Activated naive CD8-positive, alpha-beta T cell treated with anti-CD3 and anti-CD28 coated beads, Interleukin-2, amount 50 U/mL, for 16 hours (primary cell): ENCODE measurements at places on chromosomes 6 and 20.

DNA sequence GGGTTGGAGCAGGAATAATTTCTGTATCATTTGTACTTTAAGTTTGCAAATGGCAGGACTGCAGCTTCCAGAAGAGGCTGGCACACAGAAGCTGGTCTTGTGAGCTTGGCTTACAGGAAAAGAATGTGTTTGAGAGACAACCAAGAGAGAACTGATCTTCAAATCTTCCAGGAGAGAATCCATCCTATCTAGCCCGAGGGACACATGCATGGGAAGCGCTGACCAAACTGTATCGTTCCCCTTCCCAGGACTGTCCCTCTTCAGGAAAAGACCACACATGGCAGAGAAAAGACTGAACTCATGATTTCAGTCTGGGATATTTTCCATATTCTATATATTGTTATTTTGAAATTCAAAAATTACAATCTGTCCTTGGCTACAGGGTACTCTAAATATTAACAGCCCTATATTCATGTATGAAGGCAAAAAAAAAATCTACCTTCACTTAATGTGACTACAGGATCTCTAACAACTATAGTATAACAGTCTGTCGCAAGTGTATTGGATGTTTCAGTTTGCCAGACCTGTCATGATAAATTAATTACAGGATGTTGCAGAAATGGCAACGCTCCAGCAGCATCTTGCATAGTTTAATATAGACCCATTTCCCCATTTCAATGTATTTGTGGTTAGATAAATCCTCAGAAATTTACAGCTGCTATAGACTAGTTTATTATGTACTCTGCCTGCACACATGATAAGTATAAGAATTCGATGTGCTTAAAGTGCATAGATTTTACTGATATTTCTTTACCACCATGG, 99.4 kb downstream of the MYB start:
- DNase-seq, result no peak

DNA sequence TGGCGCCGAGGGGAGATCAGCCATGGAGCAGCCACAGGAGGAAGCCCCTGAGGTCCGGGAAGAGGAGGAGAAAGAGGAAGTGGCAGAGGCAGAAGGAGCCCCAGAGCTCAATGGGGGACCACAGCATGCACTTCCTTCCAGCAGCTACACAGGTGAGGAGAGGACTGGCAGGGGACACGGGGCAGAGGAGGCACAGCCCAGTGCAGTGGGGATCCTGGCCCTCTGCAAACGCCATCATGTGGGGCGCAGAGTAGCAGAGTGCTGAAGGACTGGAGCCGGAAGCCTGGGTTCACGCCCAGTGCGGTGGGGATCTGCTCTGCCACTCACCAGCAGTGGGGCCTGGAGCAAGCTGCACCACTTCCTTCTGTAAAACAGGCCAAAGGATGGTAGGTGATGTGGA, 41.1 kb upstream of the FANCE start:
- DNase-seq, result no peak

GRCh38 chr20:49569411-49570115, 1.6 kb upstream of the PTGIS start:
- no peak for DNase-seq

- DNase-seq, result no peak
Observed at GRCh38 chr6:42787063-42787472, 5.2 kb downstream of the BICRAL start.

DNA sequence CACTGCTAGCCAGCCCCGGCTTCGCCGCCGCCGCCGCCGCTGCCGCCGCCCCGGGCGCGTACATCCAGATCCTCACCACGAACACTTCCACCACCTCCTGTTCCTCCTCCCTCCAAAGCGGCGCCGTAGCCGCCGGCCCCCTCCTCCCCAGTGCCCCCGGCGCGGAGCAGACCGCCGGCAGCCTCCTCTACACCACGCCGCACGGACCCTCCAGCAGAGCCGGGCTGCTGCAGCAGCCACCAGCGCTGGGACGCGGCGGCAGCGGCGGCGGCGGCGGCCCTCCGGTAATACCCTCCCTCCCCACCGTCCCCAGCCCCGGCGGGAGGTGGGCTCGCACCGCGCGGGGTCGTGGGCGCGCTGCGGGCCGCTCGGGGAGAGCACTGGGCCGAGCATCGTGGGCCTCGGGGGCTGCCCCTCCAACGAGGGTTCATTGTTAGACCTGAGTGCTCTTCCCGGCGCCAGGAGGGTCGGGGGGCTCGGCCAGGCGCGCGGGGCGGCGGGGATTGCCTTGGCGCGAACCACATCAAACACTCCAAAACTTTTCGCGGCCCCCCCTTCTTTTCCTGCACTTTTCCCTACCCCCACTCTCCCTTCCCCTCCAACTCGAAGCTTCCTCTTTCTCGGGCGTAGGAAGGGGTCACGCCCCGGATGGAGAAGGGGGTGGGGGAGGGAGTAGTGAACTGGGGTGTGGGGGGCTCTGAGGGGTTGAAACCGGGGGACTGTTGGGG, 827 bp downstream of the E2F3 start:
- no peak for DNase-seq

- no peak for DNase-seq
Observed at GRCh38 chr6:111804627-111805235, 68.5 kb downstream of the FYN start.

DNA sequence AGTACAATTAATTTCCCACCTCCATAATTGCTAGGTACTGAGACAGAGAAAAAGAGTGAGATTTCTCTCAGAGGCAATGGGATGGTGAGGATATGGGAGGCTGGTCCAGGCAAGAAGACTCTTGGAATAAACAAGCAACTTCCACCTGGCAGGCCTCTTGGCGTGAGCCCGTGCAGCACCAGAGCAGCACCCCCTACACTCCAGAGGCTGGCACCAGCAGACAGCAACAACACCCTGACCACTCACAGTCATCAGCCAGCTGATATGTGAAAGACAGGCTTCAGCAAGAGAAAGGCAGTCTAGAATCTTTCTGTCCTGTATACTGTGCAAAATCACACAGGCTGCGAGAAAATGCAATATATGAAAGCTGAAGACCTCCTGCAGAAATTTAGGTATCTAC, 59.7 kb downstream of the KIF13A start:
- no peak for DNase-seq

- no peak for DNase-seq
Observed at GRCh38 chr6:35385457-35386202, 43.3 kb downstream of the PPARD start.

DNA sequence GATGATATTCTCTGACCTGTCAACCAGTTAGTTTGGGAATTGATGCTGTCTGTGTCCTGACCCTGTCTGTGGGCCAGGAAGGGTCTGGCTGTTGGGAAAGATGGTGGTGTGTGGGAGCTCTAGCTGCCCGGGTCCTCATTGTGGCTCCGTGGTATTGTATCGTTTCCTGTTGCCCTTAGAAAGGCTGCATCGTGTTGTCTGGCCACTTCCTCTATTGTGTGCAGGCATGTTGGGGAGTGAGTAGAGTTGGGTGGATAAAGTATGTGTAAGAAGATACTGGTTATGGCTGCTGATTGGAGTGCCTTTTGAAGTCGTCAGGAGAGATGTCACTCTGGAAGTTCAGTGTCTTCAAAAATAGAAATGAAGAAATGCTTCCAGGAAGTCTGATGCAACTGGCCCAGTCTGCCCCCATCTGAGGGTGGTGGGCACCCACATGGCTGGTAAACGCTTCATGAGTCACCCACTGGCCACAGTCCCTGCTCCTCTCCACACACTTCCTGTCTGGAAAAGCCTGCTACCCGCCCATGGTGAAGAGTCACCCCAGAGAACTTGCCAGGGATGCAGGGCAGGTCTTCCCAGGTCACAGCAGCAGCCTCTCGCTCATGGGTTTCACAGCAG, 27.9 kb downstream of the PPARD start:
- DNase-seq, result no peak

GRCh38 chr6:28401172-28401571, 1.6 kb upstream of the ZSCAN12 start:
- DNase-seq, result no peak

DNA sequence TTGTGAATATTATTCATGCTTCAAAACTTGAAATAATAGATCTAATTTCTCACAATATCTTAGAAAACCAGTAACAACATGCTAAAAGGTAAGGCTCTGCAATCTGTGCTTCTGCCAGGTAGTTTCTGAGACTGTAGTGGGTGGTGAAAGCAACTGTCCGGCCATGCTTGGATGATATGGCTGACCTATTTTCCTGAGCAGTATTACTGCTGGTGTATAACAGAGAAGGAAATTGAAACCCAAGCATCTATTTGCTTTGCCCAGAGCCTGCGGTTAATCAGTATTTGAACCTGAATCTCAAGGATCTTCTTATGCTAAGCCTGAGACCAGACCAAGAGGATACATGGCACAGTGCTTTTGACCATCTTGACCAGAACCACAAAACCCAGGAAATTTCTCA, 563.8 kb downstream of the COL12A1 start:
- no peak for DNase-seq

GRCh38 chr6:96917098-96917497, 7.4 kb upstream of the KLHL32 start:
- DNase-seq, result no peak

DNA sequence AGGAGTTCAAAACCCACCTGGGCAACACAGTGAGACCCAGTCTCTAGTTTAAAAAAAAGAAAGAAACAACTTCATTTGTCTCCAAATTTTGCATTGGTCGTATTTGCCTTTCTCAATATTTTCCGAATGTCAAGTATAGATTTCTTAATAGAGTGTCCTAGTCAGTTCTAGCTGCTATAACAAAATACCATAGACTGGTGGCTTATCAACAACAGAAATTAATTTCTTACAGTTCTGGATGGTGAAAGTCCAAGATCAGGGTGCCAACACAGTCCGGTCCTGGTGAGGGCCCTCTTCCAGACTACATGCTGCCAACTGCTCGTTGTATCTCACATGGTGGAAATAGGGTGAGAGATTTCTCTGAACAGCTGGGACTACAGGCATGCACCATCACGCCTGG, 34.0 kb downstream of the NQO2 start:
- DNase-seq, result no peak

GRCh38 chr6:43695215-43695966, 7.8 kb upstream of the MRPS18A start:
- no peak for DNase-seq

GRCh38 chr6:24887545-24888140, 48.1 kb downstream of the RIPOR2 start:
- DNase-seq, result no peak

GRCh38 chr6:82917346-82918064, 148.1 kb downstream of the UBE3D start:
- DNase-seq, result no peak

GRCh38 chr6:36625158-36625919, 31.2 kb downstream of the SRSF3 start:
- no peak for DNase-seq

DNA sequence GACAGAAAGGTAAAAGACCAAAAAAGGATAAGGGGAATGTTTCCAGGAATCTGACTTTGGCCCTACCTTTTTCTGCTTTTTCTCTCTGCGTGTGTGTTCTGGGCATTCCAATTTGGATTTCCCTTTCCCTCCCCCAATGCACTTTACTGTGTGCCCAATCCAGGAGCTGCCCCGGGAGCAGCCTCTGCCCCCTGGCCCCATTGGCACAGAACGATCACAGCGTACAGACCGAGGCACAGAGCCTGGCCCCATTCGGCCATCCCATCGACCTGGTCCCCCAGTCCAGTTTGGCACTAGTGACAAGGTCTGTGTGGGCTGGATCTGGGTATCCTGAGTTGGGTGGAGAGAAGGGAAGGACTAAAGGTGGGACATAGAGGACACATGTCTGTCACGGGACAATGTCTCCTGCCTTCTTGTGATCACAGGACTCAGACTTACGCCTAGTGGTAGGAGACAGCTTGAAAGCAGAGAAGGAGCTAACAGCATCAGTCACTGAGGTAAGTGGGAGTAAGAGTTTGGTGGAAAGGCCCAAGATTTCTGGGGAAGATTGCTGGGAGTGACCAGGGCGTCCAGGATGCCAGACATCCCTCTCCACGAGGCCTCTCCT, 14.6 kb downstream of the PRRC2A start:
- DNase-seq, result no peak

GRCh38 chr6:100809346-100809745, 71.8 kb downstream of the ASCC3 start:
- no peak for DNase-seq

DNA sequence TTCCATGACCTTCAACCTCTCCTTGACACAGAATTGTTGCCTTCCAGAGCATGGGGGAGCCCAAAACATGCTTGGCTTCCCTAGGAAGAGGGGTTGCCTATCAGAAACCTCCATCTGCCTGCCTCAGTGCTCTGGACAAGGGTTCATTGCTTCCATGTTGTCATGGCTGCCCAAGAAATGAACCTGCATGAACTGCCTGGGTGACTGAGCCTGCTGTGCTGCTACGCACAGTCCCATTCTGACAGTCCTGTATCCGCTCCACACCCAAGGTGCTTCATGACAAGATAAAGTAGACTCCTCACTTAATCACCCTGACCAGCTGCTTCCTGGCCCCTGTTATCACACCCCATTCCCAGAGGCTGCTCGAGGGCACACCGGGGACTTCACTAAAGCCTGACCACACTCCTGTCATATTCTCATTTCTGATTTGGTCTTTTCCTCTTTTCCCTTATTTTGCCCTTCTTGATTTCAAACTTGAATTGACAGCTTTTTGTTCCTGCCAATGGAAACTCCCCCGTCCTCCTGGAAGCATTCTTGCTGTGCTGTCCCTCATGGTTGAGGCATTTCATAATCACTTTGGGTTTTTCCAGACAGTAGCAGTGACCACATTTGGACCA, 31.9 kb downstream of the GMPR start:
- DNase-seq, result no peak

- no peak for DNase-seq
Observed at GRCh38 chr6:136015531-136015930, 164.0 kb downstream of the PDE7B start.

DNA sequence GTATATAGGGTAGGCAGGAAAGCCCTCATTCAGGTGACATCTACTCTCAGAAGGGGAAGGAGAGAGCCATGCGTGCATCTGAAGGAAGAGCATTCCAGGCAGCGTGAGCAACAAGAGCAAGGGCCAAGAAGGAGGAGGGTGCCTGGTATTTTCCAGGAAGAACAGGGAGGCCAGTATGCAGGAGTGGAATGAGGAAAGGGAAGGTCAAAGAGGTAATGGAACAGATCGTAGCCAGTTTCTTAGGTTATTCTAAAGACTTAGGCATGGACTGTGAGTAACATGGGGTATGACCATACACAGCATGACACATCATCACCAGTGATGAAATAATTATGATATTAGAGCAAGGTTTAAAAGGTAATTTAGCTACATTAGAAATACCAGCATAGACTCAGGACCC, 24.1 kb downstream of the ALDH8A1 start:
- no peak for DNase-seq

- no peak for DNase-seq
Observed at GRCh38 chr6:75460681-75461080, 32.9 kb downstream of the FILIP1 start.

GRCh38 chr6:21679761-21680265, 86.3 kb downstream of the SOX4 start:
- DNase-seq, result no peak

- no peak for DNase-seq
Observed at GRCh38 chr20:35093267-35093884, 769 bp upstream of the TRPC4AP start.
